ENCODE measurements at places on chromosomes 16 and 17.

DNA sequence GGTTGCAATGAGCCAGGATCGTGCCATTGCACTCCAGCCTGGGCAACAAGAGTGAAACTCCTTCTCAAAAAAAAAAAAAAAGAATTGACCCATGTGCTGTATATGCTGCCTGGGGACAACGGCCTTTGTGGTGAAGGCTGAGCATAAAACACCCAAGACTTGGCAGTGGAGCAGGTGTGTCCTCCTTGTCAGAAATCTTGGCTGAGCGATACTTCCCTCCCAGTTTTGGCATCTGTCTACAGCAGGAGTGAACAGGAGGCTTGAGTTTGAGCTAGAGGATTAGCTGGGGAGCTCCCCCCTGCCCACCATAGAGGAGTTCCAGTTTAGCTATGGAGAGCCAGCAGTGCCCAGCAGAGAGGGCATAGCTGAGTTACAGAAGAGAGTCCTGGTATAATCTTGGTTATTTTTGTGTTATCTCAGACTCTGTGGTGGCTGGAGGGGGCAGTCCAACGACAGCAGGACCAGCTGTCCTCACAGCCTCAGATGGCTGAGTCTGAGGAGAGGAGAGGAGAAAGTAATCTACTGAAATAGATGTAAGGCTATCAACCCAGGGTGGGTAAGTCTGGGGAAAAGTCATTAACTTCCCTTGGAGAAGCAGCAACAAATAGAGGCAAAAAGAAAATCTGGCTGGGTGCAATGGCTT lies 18.4 kb downstream of the SP2 start:
- DNase-seq: no peak

- no peak for DNase-seq
These were observed 34.4 kb upstream of the RGS9 start for GRCh38 chr17:65102788-65103187.

- no peak for DNase-seq
These were observed 59.1 kb downstream of the TRIM37 start for GRCh38 chr17:59047616-59048015.

DNA sequence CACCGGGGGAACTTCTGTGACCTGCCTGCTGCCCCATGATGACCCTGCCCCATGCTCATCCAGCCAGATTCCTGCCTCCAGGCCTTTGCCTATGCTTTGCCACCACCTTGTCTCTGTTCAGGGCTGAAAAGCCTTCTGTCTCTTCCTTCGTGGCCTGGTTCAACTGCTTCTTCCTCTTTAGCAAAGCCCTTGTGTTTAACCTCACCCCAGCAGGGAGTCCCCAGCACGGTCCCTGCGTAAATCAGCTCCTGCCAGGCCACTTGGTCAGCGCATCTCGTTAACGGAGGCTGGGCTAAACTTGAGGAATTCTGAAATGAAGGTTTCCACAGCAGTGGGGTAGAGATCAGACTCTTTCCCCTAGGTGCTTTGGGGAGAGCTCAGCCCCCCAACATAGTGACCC lies 16.1 kb upstream of the KCNJ12 start:
- DNase-seq: no peak

Measured in left hindlimb (tissue), 1 donor.